ENCODE measurements at places on chromosomes 1 and 21.
A peak's percentile ranks its signal among the peaks of the same experiment; 100 is the strongest.

DNA sequence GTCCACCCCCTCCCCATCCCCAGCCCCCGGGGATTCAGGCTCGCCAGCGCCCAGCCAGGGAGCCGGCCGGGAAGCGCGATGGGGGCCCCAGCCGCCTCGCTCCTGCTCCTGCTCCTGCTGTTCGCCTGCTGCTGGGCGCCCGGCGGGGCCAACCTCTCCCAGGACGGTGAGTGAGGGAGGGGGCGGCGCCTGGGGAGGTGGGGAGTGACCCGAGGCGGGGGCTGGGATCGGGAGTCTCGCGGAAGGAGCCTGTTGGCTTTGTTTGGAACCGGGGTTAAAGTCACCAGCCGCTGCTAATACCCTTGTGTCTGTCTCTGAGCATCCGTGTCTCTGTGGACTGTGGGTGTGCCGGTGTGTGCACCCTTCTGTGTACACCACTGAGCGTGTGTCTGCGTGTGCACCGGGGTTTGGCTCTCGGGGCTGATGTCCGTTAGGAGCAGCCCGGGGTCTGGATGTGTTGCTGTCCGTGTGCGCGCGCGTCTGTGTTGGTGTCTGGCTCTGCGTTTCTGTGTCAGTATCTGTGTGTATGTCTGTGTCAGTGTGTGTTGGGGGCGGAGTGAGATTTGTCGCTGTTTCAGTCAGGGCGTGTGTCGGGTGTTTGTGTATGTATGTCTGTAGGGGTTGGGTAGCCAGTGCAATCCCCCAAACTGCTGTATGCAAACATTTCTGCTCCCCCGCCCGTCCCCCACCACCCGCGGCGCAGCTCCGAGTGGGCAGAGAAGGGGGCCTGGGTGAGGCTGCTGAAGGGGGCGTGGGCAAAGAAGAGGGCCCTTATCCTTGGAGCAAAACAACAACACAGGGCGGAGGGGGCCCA, 480 bp downstream of the CADM3 start:
- no peak for DNase-seq

DNA sequence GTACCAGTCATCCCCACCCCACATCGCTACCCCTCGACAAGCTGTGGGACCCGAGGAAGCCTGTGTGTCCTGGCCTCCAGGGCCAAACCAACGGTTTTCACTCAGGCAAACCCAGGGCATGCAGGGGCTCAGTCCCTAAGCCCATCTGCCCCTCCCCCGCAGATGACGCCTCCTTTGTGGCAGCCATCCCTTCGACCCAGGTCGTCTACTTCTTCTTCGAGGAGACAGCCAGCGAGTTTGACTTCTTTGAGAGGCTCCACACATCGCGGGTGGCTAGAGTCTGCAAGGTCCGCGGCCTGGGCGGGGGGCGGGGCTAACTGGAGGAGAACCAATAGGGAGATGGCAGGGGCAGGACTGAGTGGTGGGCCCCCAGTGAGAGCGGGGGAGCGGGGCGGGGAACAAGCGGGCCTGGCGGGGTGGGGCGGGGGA, 7.4 kb downstream of the SEMA4A start:
- DNase-seq = peak; percentile 30

DNA sequence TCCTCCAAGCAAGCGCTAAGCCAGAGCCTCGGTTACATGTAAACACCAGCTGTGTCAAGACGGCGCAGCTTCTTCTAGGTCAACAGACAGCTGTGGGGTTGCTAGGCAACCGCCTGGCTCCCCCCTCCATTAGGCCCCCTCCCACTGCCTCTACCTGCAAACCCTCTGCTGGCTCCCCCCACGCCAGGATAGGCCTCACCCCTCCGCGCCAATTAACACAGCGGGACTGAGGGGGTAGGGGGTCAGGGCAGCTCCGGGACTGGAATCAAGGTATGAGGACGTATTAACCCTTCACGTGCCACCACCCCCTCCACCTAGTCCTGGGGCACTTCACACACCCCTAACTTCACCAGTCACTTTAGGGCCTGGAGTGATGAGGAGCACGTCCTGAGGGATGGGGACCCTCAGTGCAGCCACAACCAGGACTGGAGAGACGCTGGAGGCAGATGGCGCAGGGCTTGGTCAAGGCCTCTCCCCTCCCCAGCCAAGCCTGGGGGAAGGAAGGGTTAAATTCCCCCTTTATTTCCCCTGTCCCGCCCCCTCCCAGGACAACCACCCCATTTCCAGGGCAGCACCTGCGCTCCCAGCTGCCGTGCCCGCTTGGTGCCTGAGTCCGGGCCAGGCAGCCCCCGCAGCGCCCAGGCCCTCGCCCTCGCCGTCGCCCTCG, 37.4 kb upstream of the WASF2 start:
- DNase-seq = peak; percentile 63

DNA sequence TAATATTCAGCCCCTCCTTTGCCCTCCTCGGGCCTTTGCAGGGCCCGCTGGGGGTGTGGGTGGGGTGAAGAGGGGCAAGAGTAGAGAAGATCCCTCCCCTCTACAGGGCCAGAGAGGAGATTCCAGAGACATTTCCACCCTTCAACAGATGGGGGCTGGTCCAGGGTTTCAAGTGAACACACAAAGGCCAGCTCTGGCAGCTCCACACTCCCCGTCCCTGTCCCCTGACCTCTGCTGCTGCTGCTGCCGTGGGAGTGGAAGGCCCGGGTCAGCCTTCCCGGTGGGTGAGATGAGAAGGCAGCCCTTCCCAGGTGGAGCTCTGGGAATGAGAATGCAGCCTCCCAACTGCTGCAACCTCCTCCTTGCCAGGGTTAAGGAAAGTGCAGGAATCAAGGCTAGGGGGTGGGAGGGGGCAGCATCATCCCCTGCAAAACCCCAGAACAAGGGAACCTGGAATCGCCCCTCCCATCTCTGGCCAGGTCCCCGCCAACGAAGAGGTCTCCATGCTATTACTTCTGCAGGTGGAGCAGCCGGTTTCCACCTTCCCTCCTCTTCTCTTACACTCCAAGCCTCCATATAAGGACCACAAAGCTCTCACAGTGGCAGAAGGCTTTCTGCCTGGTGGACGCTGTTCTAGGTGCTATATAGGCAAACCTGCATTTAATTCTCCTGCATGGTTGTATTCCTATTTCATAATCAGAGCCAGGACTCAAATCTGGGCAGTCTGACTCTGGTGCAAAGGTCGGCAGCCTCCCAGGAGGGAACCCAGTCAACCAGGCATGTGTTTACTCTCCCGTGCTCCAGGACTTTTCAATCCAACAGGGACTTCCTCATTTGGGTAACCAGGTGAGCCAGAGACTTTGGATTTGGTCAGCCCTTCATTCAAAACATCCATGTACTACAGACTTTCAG, 22.9 kb upstream of the ARHGEF10L start:
- no peak for DNase-seq

- no peak for DNase-seq
Observed at GRCh38 chr21:34761758-34762330, 93.0 kb downstream of the CLIC6 start.

All from T-cell (primary cell).